ENCODE measurements at places on chromosomes 2 and 18.
A peak's percentile ranks its signal among the peaks of the same experiment; 100 is the strongest.

- DNase-seq: no peak
These were observed 853 bp downstream of the GNAL start for GRCh38 chr18:11689669-11690565.

DNA sequence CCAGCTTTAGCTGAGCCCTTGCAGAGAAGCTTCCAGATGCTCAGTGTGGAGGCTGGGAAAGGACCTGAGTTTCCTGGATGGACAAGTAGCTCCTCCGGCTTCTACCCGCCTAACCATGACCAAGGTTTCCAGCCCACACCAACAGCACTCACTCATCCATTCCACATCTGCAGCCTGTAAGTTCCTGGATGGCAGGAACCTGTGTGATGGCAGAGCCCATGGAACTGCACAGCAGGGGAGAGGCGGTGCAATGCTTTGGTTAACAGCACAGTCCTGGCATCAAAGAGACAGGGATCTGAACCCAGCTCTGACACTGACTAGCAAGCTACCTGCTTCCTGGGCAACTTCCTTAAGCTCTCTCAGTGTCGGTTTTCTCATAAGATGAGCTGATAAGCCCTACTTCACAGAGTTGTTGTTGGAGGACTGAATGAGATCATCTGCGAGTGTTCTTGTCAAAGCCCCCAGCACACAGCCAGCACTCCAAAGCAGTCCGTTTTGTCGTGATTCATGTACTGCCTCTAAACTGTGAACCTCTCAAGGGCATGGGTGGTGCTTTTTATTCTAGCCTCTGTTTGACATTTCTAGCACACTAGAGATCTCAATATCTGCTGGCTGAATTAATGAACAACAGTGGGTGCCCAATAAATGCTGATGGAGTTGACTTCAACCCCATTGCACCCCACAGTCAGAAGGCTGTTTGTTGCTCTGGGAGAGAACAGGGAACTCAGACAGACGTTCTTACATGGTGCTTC is 41.6 kb upstream of the OTOF start:
- no peak for DNase-seq

DNA sequence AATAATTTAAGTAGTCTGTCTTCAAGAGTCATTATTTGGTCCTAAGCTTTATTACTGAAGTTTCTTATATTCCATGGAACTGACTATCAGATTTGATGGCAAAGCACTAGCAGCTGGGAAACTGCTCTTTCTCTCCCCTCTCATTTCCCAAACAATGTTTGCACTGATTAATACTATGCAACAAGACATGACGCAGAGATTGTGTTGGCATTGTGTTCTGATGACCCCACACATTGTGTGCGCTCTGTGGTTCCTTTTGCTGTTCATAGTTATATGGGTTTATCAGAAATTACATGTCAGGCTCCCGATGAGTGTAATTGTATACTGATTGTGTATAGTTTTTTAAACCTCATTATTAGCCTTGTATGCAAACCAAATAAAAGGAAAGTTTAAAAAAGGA is 331.6 kb upstream of the FANCL start:
- DNase-seq: no peak

GRCh38 chr2:128178650-128179460 is 87.9 kb downstream of the UGGT1 start:
- peak; percentile 56 for DNase-seq

- DNase-seq: no peak
These were observed 82.6 kb upstream of the SKOR2 start for GRCh38 chr18:47333926-47334635.

- no peak for DNase-seq
These were observed 22.2 kb upstream of the MLPH start for GRCh38 chr2:237464757-237465391.

GRCh38 chr2:100397976-100398375 is 19.5 kb downstream of the CHST10 start:
- no peak for DNase-seq

DNA sequence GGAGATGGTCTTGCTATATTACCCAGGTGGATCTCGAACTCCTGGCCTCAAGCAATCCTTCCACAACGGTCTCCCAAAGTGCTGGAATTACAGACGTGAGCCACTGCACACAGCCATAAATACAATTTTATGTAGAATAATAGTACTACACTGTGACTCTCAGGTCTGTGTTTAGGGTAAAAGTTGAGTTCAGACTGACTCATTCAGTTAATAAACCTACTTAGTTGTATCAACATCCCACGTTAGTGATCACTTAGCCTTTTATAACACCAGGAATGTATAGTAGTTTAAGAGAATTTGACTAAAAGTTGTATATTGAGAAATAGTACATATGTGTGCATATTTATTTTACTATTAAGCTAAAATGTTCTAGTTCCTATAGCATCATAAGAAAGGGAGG is 237.5 kb downstream of the PHLPP1 start:
- DNase-seq: no peak

DNA sequence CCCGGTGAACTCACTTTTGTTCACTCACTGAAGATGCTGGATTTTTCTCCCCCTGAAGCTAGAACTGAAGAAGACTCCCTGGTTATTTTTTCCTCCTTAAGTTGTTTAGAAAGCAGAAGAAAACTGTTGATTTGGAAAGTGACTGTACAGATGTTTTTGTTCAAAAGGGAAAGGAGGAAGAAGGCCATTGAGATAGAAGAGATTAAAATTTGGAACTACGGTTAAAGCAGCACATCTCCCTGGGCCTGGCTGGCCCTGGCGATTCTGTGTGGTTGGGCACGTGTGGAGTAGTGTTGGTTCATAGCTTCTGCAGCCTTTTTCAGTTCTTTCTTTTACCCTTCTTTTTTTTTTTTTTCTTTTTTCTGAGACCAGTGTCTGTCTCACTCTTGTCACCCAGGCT is 109.2 kb downstream of the MAP4K4 start:
- no peak for DNase-seq

DNA sequence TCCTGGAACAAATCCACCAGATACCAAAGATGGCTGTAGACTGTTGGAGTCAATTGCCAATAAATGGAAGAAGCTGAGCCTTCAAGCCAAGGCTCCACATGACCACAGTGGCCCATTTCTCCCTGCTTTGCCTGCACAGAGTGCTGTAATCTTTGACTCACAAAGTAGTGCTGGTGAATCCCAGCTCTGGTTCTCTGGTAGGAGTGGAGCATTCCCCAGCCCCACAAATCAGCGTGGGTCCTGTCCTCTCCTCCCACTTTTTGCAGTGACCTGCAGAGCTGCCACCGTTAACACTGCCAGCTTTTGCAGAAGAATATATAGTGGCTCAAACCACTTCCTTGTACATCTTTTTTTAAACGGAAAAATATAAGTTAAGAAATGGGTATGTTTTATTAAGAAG is 93.9 kb downstream of the MGAT5 start:
- DNase-seq: no peak

- no peak for DNase-seq
These were observed 137.4 kb downstream of the IKZF2 start for GRCh38 chr2:213013979-213014378.

DNA sequence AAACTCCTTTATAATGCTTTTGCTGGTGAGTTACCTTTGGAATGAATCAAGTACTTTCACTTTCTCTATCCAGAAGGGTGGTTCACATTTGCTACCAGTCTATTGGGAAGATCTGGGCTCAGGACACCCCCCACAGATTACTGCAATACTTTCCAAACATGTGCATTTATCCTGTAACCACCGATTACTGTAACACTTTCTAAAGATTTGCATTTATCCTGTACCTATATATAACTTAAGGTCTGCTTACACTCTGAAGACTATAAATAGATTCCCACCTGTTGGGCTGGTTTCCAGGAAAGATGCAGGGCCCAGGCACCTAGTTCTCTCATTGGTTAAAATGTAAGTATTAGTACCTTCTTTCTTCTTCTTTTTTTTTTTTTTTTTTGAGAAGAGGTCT is 113.0 kb upstream of the NEDD4L start:
- no peak for DNase-seq

DNA sequence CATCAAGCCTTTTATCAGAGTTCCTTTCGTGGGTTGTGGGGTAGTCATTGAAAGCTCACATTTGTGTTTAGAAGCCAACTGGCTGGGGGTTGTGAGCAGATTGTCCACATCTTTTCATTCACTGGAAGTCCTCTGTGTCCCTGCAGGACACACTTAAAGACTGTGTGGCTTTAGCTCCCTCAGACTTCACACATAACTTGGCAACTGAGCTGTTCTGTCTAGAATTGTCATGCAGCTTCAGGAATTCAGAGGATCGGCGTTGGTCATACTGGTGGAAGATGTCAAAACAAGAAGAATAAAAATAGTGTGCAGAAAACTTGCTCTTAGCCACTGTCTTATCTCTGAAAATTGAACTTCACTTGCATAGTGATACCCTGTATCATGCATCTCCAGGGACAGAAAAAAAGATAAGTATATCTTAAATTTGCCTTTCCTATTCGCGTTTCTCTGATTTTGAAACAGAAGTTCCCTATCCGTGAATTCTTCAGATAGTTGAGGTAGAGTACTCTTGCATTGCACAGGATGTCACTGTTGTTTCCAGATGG is 49.6 kb downstream of the TRAPPC12 start:
- DNase-seq: no peak

- DNase-seq: no peak
These were observed 411.6 kb upstream of the NRP2 start for GRCh38 chr2:205270689-205271088.

- DNase-seq: no peak
These were observed 46.2 kb downstream of the LRATD1 start for GRCh38 chr2:14678761-14679160.

- DNase-seq: no peak
These were observed 427.7 kb downstream of the TGIF1 start for GRCh38 chr18:3877678-3878077.

DNA sequence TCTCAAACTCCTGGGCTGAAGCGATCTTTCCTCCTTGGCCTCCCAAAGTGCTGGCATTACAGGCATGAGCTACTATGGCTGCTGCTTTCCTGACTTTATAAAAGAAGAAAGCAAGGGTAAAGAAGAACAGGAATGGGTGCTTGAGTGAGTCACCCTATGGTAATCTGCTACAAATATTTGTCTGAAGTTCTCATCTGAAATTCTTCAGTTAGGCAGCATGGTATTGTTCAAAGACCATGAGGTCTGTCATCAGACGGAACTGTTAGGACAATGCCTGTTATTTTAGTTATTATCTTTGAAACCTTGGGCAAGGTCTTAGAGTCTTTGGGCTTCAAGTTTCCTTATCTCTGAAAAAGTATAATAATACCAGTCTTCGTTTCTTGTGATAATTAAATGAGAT is 695.8 kb downstream of the RNF144A start:
- DNase-seq: no peak

DNA sequence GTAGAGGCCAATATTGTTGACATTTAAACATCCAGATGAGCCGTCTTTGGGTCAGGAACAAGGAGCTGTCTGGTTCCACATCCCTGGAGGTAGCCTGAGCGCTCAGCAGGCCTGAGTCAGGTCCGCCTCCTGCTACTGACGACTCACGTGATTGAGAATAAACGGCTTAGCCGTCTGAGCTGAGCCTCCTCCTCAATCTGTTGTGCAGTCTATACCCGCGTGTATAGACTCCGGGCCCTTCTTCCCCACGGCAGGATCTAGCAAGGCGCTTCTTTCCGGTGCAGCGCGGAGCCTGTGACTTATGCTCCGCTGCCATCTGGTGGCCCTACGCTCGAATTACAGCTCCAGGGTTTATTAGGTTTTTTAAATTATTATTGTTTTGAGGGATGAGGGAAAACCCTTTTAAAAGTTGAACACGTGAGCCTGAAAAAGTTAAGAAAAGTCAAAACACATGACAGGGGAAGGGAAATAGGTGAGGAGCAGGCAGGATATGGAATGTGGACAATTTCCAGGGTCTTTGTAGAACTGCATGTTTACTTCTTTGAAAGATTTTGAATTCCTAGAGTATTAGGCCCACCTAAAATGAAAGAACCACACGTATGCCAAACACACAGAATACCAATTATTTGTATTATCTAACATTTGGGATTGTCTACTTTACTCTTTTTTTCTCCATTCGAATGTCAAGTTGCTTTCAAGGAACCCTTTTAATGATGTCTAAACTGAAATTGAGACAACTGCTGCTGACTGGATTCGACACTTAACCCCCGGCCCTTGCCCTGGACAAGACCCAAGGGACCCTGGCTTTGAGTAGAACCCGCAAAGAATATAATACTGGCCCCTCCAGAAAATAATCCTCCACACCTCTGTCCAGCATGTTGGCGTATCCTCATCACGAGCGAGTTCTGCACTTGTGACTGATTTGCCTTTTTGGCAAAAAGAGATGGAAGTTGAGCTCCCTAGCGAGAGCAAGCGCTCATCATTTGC is 112.4 kb upstream of the ZNF236 start:
- DNase-seq: peak; percentile 75

DNA sequence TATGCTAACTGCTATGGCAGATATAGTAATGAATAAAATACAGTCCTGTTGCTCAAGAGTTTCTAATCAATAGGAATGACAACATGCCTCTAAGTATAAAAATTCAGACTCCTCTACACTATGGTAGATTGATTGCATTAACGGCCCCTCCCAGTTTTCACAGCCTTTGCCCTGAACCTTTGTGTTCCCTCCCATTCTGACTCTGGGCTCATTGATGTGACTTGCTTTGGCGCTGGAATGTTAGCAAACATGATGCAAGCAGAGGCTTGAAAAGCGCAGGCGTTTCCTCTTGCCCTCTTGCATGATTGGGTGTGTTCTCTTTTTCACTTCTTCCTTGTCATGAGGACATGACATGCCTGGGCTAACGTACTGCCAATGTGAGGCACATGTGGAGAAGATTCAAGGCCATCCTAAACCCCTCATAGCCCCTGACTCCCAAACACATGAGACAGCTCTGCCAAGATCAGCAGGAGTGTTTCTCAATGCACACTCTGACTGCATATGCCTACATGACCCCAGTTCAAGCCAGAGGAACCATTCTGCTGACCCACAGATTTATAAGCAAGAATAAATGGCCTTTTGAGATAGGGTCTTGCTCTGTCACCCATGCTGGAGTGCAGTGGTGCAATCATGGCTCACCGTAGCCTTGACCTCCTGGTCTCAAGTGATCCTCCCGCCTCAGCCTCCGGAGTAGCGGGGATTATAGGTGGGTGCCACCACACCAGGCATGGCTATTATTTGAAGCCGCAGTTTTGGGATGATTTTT is 49.7 kb upstream of the CD28 start:
- DNase-seq: no peak

DNA sequence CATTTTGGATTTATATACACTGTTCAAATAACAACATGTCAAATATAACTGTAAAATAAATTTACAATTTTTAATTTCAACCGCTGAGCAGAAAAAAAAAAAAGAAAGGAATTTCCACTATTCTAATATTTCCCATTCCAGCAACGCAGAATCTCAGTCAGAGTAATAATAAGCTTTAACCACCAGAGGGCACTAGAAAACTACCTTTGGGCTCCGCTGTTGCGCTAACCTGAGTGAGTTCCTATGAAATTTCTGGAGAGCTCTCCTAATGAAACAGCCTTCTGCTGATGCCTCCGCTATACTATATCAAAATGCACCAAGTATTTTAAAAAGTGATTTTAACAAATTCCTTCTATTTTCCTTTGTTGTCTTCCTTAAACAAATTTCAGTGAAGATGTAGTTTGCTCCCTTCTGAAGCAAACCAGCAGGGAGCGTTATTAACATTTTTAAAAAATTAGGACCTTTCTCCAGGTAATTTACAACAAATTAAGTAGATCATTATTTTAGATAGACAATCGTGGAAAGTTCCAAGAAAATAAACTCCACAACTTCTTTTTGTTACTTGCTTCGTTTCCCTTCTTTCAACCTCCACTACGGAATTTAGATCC is 23.0 kb downstream of the ERMN start:
- DNase-seq: peak; percentile 17

GRCh38 chr2:75641587-75641986 is 5.0 kb upstream of the MRPL19 start:
- no peak for DNase-seq

GRCh38 chr2:188884046-188884445 is 90.1 kb upstream of the COL3A1 start:
- DNase-seq: no peak
